Cortex of kidney (tissue), 1 donor: ENCODE measurements at places on chromosomes 5 and 9.

DNA sequence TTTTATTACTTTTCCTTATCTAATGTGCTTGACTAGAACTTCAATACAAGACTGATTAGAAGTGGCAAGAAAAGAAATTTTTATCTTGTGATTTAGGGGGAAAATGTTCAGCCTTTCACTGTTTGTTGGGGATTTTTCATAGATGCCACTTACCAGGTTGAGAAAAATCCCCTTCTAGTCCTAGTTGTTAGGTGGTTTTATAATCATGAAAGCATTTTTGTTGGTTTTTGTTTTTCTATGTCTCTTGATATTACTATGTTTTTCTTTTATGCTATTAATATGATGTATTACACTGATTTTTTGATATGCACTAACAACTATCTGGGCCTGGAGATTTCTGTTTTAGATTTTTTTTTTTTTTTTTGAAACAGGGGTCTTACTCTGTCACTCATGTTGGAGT lies 134.0 kb downstream of the PARP8 start:
- DNase-seq: no peak

DNA sequence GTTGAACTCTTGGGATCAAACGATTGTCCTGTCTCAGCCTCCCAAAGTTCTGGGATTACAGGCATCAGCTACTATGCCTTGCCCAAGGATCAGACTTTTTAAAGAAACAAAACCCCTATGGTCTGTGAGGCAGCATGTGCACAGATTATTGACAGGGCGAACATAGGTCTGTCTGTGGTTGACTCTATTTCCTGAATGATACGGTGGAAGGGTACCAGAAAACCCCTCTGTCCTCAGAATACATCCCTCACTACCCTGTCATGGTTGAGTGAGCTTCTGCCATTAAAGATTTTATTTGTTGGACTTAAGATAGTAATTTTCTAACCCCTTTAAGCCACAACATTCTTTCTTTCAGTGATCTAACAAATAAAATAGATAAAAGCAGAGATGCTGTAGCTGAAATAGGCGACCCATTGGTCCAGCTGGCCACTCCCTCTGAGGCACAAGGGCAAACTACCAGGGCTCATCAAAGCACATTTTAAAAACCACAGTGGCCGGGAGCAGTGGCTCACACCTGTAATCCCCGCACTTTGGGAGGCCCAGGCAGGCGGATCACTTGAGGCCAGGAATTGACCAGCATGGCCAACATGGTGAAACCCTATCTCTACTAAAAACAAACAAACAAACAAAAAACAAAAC lies 84.9 kb upstream of the ANKRD55 start:
- no peak for DNase-seq

DNA sequence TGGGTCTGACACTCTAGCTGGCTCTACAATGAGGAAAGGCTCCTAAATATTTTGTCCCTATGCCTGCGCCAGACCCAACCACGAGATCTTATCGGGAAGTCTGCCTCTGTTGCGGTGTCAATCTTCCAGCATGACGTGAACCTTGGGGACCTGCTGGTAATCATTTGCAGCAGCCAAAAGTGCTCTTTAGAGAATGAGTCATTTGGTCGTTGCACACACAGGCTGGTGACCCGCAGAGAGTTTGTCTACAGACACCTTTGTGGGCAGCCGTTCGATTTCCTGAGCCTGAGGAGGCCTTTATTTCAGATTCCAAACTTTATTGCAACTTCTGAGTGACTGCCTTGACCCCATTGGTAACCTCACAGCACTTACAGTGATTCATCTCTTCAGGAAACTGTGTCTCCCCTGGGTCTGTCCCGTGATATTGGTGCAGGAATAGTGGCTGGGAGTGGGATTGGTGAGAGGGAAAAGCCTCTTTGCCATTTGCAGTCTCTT lies 326.1 kb downstream of the NSG2 start:
- no peak for DNase-seq

DNA sequence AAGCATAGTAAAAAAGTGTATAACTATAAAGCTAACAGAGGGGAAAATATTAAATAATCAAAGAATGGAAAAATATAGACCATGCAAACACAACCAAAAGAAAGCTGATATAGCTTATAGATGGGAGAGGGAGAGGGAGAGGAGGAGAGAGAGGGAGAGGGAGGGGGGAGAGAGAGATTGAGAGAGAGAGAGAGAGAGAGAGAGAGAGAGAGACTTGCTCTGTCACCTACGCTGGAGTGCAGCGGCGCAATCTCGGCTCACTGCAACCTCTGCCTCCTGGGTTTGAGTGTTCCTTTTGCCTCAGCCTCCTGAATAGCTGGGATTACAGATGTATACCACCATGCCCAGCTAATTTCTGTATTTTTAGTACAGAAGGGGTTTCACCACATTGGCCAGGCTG lies 110.6 kb downstream of the RAPGEF6 start:
- DNase-seq: no peak

GRCh38 chr9:15349892-15350761 lies 43.1 kb upstream of the TTC39B start:
- no peak for DNase-seq

DNA sequence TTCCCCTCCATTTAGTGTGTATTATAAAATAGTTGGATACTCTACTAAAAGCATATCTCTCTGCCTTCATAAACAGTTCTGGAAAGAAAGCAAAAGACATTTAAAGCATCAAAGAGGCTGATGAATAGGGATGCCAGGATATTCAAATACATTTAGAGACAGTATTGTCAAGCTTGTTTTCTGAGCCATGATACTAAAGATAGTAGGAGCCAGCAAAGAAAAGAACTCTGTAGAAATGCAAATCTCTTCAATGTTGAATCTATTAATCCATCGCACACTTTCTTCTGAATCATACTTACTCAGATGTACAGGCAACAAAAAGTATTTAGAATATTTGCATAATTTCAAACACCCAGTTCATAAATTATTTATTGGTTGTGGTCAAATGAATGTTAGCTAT lies 207.1 kb upstream of the MEF2C start:
- DNase-seq: no peak

DNA sequence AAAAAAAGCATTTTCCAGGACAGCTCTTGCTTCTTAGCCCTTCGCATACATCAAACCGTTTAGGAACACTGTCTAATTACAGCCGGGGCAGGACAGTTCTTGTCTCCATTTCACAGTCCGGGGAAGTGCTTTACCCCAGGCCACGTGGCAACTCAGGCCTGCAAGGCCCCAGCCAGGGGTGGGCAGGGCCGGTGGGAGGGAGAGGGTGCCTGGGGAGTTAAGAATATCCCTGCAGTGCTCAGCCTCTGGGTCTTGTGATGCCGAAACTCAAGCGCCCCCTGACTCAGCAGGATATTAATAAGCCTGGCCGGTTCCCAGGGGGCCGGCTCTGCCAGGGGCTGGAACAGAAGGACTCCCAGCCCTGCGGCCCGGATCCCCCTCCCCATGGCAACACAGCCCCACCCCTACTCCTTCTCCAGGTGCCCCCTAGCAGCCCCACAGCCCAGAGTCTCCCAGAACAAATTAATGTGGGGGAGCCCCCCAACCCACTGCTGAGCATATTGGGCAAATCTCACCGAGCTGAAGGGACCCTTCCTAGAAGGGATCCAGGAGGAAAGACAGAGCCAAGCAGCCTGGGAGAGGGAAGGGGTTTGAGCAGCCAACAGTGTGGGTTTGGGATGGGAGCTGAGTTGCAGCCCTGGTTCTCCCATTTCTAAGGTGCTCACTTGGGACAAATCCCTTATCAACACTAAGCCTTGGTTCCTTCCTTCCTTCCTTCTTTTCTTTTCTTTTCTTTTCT lies 45.3 kb downstream of the PLPP7 start:
- DNase-seq: no peak

DNA sequence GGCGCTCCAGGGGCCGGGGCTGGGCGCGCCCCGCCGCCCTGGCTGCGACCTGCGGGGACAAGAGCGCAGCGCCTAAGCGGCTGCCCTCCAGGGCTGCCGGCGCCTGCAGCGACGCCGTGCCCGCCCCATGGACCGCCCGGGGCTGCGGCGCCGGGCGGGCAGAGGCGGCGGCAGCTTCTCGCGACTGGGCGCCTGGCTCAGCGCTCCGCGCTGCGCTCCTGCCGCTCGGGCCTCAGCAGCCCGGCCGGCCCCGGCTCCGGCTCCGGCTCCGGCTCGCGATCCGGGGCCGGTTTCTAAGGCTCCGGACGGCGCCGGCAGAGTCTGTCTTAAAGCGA lies at the start of gene PITX1:
TSS of gene PITX1 (minus strand) at position 328 of the 335 bp plus-strand sequence. CDS start 347 bp downstream, outside the sequence.
- DNase-seq: no peak

DNA sequence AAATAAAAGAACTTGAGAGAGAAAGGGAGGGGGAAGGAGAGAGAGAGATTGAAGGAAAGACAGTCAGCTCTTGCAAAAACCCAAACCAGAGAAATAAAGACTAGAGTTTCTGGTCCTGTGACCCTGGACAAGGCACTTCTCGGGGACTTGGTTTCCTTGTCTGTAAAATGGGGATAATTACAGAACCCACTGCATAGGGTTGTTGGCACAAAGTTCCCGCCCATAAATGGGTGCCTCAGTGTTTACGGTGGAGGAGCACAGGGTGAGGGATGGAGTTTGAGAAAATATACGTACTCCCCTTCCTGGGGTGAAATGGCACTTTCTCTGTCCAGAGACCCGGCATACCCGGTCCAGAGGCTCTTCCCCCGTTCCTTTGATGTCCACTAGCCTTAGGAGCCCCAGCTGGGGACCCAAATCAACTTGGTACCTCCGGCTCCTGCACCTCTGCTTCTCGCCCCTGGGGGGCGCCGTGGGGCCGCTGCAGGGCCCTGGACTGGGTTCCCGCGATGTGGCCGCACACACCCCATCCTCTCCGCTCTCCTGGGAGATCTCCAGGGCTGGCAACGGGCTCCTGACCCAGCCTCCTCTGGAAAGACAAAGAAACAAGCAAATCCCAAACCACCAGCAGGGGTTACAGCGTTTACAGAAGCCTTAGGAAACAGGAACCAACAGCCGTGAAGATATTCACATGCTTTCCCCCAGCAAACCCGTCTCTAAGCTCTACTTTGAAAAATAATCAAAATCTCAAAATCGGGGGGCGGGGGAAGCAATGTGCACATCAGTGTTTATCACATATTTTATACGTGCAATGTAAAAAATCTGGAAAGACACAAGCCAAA lies 26.3 kb downstream of the PTGES start:
- DNase-seq: no peak

GRCh38 chr9:124454791-124455443 lies 4.7 kb downstream of the ADGRD2 start:
- DNase-seq: no peak

DNA sequence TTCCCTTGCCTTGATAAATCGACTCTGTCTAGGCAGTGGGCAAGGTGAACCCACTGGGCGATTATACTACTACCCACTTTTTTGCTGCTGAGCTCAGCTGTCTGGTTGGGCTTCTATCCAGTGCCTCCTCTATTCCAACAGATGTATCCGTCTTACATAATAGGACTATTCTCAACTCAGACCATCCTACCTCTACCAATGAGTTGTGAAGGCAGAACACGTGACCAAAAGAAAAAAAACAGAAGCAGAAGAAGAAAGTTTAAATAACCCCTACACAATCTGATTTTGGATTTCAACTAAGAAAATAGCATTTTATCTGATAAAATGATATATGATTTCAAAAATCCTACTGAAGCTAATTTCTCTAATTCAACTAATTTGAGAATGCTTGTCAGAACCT lies 16.2 kb upstream of the SHOC1 start:
- DNase-seq: no peak

DNA sequence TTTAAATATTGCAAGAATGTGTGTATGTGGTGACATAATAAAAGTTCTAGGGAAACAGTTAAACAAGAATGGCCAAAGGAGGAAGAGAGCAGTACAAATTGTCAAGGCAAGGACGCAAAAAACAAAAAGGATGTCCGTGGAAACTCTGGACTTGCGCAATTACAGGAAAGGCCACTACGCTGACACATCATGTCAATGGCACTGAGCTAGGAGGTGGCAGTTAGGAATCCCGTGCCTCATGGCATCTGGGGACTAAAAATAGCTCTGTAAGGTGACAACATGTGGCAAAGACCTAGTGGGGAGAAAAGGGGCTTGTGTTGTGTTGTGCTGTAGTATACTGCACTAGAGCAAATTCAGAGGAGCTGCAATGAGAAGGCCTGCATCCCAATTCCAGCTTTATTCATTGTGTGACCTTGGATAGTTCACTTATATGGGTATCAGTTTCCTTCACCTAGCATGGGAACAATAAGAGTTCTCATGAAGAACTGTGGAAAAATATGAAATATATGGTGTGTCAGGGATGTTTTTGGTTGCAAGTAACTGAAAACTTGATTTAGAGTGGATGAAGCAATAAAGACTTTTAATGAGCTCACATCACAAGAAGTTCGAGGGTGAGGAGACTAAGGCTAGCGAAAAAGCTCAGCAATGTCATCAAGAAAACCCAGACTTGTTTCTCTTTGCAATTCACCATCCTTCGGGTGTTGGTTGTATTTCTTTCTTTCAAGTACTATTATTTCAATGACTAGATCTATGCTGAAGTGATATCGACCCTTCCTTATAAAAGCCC lies 124.1 kb upstream of the STC2 start:
- no peak for DNase-seq

- no peak for DNase-seq
Observed at GRCh38 chr5:40501711-40502444, 177.8 kb upstream of the PTGER4 start.

DNA sequence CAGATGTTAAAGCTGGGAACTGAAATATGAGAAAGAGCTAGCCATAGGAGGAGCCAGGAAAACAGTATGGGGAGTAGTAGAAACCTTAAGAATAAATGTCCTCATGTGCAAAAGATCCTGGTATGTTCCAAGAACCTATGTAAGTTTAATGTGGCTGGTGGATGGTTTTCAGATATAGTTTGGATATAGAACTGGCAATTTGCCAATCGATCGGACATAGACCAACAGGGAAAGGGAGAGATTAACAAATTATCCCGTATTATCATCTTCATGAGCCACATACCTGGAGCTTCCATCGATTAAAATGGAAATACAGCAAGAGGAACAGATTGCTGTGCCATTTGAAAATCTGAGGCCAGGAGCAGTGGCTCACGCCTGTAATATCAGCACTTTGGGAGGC lies 388.7 kb downstream of the PRELID2 start:
- no peak for DNase-seq

- no peak for DNase-seq
Observed at GRCh38 chr9:114049441-114050225, 28.5 kb downstream of the AMBP start.

GRCh38 chr5:168800701-168801100 lies 221.5 kb upstream of the PANK3 start:
- no peak for DNase-seq

DNA sequence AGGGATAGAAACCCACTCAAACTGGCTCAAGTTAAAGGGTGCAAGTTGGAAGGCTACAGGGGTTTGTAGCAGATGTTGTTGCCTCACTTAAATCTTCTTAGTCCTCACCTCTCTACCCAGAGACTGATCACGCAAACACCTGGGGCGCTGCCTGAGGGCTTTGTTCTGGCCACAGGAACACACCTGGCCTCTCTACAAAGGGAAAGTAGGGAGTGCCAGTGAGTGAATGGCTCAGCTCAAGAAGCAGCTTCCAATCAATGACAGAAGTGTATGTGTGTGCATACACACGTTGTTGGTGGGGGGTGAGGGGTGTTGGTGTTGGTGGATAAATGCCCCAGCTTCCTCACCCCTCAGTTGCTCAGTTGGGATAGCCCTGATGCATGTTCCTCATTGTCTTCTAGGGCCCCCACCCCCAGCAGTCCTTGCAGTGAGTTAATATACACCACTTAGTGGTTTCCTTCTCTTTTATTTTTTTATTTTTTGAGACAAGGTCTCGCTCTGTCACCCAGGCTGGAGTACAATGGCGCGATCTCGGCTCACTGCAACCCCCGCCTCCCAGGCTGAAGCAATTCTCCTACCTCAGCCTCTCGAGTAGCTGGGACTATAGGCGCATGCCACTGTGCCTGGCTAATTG lies 30.6 kb upstream of the CTNNA1 start:
- DNase-seq: no peak
